GM19239 (cell line): ENCODE measurements at places on chromosomes 3 and 15.

DNA sequence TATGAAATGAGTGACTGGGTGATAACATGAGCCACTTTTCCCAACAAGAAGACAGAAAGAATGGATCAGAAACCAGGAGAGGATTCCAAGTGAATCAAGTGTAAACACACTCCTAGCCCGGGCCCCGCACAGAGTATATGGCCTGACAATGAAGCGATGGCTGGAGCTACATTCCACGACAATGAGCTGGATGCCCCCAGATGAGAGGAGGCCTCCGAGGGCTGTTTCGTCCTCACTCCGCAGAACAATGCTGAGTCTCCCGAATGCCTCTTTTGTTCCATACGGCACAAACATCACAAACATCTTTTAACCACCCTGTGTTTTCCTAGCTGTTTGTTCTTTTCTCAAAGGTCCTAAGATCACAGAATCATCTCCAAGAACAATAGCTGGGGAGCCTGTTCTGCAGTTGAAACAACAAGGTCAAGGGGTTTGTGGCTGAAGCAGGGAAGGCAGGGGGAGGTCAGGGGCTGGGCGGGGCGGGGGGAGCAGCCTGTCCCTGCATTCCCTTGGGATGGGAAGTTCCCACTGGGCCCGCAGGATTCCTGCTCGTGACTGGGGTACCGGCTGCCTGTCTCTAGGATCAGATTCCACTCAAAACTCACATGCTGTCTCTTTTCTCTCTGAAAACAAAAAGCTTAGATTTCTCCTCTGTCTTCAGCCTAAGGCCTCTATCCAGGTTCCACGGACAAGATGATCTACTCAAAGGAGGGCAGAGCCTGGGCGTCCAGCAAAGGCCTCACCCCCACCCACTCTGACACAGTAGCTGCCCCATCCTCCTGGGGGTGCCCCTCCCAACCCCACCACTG lies 151.3 kb downstream of the XXYLT1 start:
- no peak for DNase-seq

DNA sequence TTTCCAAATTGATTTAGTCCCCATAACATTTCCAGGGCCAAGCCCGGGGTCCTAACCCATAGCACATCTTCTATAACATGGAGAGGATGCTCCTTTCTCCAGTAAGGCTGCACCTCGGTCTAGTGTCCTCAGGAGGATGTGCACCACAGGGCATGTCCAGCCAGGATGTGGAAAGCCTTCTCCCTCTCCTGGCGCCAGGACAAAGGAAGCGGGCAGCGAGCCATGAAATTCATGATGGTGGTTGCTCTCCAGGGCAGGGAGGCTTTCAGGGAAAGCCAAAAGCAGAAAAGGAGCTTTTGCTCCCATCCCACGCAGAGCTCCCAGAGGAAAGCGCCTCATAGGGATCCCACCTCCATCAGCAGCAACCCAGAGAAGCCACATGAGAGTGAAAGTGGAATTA lies 220.0 kb downstream of the ADAMTSL3 start:
- no peak for DNase-seq

DNA sequence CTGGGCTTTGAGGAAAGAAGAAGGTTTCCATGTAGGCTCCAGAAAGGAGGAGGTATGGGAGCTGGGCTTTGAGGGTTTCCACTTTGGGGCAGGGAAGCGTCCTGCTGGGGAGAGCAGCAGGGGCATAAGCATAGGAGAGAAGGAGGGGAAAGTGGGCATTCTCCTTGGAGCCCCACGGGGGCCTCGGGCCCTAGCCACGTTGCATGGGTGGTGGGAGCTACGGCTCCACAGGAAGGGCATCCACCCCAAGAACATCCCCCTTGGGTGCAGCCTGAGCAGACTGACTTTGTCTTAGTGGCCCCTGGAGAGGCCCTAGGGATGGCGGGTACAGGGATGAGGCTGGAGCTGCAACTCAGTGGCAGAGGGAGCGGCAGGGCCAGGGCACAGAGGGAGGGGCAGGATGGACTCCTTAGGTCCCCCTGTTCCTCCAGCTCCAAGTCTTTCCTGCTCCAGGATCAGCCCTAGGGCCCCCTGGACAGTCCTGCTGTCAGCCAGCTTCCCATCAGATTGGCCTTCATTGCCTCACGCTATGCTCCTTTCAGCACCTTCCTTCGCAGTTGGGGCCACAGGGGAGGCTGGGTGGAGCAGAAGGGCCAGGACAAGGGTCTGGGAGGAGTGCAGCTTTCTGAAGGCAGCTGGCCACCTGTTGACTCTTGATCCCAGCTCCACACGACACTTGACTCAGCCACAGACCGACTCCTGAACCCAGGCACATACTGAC lies 22.9 kb downstream of the PRR20G start:
- DNase-seq = no peak

DNA sequence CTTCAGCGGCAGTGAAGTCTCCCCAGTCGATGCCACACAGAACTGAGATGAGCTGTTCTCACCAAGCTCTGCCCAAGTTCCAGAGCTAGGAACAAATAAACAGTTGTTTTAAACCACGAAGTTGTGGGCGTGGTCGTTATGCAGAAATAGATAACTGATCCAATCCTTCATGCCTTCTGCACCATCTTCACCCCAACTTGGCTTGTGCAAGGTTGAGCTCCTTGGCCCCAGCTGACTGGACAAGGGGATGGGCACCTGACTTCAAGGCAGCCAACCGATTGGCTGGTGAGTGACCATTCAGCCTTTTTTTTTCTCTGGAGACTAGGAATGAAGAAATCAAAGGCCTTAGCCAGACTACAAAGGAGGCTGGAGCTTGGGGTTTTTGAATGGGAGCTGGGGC lies 23.9 kb downstream of the LINGO1 start:
- DNase-seq = no peak

- no peak for DNase-seq
Observed at GRCh38 chr15:66906668-66907614, 158.5 kb upstream of the SMAD3 start.

DNA sequence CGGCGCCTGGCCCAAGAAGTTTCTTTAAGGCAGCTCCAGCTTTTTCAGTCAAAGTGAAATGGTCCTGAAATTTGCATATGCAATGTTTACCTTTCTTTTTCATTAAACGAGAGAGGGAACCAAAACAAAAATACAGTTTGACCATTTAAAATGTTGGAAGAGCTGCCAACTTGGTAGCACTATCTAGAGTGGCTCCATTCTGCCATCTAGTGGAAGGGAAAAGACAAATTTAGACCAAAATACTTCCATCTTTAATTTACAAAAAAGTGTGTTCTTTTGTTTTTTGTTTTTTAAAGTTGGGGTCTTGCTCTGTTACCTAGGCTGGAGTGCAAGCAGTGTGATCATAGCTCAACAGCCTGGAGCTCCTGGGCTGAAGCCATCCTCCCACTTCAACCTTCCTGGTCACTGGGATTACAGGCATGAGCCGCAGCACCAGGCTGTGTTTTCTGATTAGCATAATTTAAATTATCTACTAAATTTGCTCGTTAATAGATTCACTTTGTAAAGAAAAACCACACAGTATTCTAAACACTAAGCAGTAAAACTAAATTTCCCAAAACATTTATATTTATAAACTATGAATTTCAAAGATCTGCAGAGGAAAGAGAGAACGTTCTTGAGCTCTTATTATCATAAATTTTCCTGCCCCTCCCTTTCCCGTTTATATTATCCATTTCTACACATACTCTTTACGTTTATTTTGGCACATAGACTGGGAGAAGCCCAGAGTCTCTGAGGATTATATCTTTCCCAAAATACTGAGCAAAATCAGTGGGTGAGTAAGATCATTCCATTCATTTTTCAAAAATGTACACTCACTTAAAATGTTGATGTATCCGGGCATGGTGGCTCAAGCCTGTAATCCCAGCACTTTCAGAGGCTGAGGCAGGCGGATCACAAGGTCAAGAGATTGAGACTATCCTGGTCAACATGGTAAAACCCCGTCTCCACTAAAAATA lies 15.4 kb upstream of the RFC4 start:
- no peak for DNase-seq

DNA sequence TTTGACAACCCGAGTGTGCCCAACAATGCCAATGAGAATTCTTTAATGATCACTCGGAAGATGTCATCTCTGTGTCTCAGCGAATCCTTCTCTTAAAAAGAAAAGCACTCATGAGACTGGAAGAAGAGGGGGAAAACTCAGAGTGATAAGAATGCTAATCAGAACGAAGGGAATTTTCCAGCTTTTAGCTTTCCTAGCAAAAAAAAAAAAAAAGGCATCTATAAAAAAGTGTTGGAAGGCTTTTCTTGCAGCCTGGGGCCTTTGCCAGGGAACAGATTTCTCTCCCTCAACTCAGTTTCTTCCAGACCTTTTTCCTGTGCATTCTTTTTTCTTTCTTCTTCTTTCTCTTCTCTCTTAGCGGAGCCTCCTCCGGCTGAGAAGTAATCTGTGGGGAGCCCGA lies 80.5 kb upstream of the NEO1 start:
- DNase-seq = no peak

- no peak for DNase-seq
Observed at GRCh38 chr3:44066806-44067205, 174.9 kb upstream of the TOPAZ1 start.

- no peak for DNase-seq
Observed at GRCh38 chr3:43094381-43094780, 11.5 kb downstream of the POMGNT2 start.
